Kidney tubule cell (primary cell): ENCODE measurements at places on chromosomes 11 and 22.

DNA sequence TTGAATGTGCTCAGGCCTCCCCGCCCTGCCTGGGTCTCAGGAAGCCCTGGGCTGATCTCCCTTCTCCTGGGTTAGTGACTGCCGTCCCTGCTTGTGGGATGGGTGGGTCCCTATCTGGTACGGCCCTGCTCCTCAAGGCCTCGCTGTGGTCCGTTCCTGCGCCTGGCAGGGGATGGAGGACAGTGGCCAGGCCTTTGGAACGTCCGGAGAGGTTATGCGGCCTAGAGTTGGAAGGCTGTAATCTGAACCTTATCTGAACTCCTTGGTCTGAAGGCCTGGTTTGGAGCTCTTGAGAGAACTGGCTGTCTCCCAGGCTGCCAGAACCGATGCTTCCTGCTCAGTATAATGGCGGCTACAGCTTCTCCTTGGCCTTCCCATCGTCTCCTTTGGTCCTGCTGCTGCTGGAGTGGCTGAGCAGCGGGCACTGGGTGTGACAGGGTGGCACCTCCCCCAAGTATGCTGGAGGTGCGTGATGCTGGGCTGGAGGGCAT is 72.8 kb downstream of the FLI1 start:
- no peak for DNase-seq

DNA sequence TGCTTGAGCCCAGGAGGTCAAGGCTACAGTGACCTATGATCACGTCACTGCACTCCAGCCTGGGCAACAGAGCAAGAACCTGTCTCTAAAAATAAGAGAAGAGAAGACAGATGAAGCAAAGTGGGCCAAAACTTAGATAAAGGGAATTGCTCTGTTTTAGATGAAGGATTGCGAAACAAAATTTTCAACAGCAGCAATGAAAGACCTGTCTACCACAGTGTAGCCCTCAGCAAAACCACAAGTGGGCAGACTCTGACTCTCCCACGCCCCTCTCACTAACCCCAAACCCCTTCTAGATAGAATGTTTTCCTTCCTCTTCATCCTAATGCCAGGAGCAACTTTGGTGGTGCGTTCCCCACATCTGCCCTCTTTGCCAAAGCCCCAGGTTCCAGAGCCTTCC is 105.6 kb upstream of the ALDH3B2 start:
- no peak for DNase-seq

- peak; percentile 96 for DNase-seq
These were observed 98.5 kb upstream of the CSNK2A3 start for GRCh38 chr11:11451501-11452005.

- peak; percentile 77 for DNase-seq
These were observed 14.4 kb downstream of the BCL9L start for GRCh38 chr11:118911113-118911879.

DNA sequence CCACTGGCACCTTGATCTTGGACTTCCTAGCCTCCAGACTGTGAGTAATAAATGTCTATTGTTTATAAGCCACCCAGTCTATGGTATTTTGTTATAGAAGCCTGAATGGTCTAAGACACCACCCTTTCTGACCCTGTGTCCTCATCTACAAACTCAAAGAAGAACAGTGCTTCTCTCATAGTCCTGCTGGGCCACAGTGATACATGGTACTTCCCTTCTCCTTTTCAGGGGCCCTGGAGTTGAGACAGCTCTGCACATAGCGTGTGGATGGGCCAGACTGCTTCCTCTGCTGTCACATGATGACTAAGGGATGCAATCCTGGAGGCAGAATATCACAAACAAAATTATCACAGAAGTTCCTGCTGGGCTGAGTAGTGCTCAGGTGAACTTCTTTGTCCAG is 5.0 kb downstream of the KCNJ11 start:
- peak; percentile 13 for DNase-seq
